OCI-LY7 (cell line): ENCODE measurements at places on chromosomes 13 and 19.

GRCh38 chr13:40651866-40652587, 14.4 kb downstream of the FOXO1 start:
- peak; percentile 69 for DNase-seq

DNA sequence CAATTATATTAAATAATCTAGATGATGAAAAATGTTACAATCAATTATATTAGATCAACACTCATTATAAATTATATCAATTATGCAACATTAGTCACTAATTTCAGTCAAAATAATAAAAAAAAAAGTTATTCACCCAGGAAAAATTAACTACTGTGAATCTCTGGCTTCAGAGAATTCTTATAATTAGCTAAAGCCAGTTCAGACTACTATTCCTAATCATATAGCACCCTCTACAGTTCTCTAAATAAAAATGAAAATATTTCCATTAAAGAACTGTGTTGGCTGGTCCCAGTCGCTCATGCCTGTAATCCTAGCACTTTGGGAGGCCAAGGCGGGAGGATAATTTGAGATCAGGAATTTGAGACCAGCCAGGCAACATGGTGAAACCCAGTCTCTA, 33.0 kb downstream of the XPO4 start:
- DNase-seq = no peak

GRCh38 chr13:36945078-36945477, 25.0 kb upstream of the SMAD9 start:
- DNase-seq = no peak

- DNase-seq = no peak
These were observed 3.1 kb upstream of the SOHLH2 start for GRCh38 chr13:36217456-36217855.

DNA sequence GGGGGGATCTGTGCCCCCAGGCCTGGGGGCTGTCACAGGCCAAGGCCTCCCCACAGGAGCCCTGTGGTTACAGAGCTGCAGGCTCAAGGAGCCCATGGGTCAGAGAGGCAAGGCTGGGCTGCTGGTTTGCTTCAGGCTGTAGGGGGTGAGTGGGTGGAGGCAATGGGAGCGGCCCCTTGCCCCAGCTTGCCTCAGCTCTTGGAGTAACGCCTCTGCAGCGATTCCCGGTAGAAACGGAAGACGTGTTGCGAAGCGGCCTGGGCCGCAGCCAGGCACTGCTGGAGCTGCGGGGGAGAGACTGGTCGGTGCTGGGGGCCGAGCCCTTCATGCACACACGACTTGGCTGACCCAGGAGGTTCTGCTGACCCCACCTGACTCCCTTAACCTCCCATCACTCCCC, 10.1 kb downstream of the TMEM91 start:
- no peak for DNase-seq

DNA sequence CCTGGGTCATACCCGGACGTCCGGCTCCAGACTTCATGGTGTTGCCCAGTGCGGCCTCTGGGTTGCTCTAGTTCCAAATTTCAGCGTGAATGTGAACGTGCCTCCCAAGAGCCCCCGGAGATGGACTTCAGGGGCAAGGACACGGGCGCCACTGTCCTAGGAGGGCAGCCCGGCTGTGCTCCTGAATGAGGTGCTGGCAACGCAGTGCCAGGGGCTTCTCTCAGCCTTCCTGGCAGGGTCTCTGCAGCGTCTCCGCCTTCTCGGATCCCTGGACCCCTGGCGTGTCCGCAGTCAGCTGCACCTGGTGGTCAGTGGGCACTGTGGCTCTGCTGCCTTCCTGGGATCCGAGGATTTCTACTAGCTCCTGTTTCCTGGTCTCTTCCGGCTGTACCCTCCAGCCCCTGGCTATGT, 101.7 kb upstream of the MCF2L start:
- DNase-seq = no peak

GRCh38 chr13:44790289-44790688, 199.0 kb downstream of the NUFIP1 start:
- no peak for DNase-seq

- DNase-seq = no peak
These were observed 291.9 kb upstream of the HTR2A start for GRCh38 chr13:47188802-47189201.

DNA sequence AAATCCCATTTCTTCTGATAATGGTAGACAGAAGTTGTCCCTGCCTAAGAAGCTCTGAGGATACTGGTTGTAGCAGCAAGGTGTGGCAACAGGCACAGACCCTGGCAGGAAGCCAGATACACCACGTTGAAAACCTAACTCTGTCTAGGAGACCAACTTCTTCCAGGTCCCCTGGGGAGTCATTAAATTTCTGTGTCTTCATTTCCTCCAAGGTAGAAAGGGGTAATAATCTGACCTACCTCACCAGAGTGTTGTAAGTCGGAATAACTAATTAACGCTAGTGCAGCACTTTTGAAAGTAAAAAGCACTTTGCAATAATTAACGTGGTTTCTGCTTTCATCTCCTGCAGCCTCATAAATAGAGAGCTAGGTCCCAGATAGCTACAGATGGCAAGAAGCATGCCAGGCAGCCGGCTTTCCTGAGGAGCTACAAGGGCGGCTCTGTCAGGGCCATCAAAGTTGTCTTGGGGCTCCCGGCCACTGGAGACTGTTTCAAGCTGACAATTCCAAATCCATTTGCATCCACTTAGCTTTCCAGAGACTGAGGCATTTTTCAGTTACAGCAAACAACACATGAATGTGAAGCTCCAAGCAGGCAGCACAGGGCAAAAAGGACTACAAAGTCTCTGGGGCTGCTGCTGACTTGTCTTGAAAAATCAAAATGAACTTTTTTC, 176.2 kb downstream of the FOXO1 start:
- DNase-seq = no peak

DNA sequence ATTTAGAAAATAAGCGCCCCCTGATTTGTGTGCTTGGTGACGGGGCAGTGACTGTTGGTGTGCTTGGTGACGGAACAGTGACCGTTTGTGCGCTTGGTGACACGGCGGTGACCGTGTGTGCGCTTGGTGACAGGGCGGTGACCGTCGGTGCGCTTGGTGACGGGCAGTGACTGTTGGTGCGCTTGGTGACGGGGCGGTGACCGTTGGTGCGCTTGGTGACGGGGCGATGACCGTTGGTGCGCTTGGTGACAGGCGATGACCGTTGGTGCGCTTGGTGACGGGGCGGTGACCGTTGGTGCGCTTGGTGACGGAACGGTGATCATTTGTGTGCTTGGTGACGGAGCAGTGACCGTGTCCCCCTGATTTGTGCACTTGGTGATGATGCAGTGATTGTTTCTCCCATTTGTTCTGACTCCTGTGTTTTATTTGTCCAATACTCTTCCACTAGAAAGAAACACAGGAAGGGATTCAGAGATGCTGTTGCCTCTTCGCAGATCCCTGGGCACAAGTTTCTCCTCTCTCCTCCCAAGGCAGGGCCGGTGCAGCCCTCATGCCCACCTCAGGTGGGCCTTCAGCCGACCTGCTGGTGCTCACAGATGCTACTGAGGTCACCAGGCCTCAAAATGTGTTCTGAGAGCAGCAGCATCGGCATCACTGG, 128.3 kb downstream of the ATP11A start:
- no peak for DNase-seq

DNA sequence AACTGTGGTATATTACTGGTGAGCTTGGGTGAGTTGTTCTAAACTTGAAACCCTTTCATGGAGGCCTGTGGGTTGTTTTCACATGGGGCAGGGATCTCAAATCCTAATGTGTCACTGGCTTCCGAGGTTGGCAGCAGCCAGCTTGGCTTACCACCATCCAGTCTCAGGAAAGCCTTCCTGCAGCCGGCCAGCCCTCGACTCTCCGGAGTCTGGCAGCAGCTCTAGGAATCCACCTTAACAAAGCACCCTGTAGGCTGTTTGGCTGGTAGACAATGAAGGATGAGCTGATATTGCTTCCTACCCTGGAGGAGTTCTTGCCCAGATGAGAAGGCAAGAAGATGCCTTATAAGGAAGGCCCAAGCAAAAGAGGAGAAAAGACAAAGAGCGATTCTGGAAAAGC, 188.3 kb downstream of the KLF12 start:
- no peak for DNase-seq

DNA sequence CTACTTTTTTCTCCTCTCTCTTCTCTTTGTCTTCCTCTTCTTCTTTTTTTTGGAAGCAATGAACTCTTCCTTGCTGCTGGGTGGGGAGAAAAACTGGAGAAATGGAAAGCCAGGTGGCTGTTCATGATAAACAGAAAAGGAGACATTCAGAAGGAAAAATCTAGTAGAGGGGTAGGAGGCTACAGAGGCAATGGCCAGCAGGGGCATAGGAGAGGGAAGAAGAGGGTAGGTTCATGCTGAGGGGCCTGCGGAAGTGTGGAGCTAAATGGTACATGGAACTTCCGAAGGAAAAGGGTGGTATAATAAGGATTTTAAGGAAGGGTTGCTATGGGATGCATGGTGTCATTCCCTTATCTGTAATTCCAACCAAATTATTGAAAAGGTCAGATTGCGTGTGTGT, 17.5 kb upstream of the HS6ST3 start:
- DNase-seq = no peak

DNA sequence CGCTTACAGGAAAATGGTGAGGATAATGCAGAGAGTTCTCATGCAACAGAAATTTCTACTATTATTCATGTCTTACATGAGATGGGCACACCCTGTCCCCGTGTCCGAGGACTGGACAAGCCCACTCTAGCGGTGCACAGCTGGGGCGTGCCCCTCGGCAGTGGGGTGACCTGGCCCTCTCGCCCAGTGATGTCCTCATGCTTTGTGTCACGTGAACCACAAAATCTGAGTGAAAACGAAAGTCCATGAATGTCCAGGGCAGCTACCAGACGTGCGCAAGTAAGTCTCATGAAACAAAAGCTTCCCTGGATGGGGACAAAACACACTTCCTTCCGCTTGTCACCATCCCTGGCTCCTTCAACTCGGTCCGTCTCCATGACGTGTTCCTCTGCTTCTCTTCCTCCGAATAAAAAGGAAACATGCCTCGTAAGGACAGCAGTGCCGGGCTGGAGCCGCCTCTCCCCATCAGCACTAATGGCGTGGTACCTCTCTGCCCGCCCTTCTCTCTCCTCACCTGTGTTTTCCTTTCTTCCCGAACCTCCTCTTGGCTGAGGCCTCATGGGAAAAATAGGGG, 45.6 kb downstream of the ANKRD10 start:
- no peak for DNase-seq

GRCh38 chr13:49953560-49953959, 17.4 kb upstream of the SPRYD7 start:
- no peak for DNase-seq
